ENCODE measurements at places on chromosomes 4 and X.

DNA sequence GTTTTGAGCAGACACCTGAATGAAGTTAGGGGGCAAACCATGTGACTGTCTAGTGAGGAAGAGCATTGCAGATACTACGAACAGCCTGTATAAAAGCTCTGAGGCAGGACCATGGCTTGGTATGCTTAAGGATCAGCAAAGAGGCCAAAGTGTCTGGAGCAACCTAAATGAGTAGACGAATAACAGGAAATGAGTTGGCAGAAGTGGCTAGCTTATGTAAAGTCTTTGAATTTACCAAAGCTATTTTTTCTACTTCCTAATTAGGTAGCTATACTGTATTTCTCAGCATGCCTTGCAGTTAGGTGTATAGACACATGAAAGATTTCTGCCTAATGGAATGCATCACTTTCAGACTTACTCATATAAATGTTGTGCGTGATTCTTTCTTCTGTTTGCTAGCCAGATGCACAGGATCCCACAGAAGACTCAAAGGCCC, 9.3 kb upstream of the GPRIN3 start:
- DNase-seq, result peak; percentile 40

- DNase-seq, result no peak
These were observed 200.3 kb downstream of the AASDH start for GRCh38 chr4:56186808-56187523.

DNA sequence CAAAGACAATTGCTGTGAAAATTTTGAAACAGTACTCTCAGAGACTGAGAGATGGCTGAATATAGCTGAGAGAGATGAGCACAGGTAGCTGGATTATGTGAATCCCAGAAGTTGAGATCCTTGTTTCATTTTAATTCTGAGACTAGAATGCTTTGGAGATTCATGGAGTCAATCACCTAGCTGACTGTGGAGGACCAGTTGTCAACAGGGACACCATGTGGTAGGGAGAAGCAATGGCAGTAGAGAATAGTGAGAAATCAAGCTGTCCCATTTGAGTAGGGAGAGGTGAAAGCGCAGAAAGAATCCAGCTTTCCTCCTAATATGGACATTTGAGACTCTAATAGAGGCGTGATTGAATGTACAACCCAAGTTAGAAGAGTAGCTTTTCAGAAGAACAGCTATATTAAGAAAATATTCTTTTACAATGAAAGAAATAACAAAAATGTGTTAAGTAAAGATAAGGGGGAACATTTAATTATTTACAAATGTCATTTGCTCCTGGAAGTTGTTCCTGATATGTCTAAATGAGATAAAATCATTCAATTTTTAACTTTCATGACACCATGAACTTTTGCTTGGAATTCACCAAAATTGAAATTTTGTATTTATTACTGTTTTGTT, 30.3 kb upstream of the GLRB start:
- no peak for DNase-seq

- DNase-seq, result no peak
These were observed 180.9 kb downstream of the DACH2 start for GRCh38 chrX:86329174-86329573.

DNA sequence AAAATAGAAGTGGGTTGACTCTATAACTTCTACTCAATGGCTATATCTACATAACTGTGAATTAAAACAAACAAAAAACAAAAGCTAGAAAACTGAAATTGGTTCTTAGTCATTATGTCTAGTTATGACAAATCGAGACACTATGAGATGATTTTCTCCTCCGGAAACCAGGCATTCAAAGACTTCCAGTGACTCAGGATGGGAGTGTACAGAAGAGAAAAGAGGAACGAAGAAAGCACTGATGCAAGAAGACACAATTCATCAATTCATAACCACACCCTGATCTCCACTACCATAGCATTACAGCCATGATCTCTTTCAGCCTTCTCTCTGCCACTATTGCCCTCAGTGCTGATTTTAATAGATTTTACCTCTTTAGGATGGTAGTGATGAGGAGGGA, 253.6 kb downstream of the CBLL2 start:
- DNase-seq, result peak; percentile 63

GRCh38 chr4:153064571-153064970, 128.4 kb downstream of the FHDC1 start:
- no peak for DNase-seq

GRCh38 chrX:38516196-38516774, 45.1 kb upstream of the TSPAN7 start:
- no peak for DNase-seq

- DNase-seq, result no peak
These were observed 717 bp downstream of the EDA start for GRCh38 chrX:69616457-69617203.

DNA sequence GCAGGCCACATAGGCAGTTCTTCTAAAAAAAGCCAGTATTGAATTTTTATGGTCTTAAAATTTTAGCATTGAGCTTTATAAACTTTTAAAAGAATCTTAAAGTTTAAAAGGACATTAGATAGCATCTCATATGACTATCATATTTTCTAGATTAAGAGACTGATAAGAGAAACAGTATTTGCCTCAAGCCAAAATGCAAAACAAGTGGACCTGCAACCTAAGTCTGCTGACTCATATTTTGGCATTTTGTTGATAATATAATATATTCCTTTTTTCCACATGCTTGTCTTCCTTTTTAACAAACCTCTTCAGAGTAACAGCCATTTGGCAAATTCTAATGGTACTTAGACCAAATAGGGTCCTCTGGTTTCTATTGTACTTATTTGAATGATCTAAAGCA, 328.5 kb upstream of the GALNTL6 start:
- DNase-seq, result no peak

DNA sequence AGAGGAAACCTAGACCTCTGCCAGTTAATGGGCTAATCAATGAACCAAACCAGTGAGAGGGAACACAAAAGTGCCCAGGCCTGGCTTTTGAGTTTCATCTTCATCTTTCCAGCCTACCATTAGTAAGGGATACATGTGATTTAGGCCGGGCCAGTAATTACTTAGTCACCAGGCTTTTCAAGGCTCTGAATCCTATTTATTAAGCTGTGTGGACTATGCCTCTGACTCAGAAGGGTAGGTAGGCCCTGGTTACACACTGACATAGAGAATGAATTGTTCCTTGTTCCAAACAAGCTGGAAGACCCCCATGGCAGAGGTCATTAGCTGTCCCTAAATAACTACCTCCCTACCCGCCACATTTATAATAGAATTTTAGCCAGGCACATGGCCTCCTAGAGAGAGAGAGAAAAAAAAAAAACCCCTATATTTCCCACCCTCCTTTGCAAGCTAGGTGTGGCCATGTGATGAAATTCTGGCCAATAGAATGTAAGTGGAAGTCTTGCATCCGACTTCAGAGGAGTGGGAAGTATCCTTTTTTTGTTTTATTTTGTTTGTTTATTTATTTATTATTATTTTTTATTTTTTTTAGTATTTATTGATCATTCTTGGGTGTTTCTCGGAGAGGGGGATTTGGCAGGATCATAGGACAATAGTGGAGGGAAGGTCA, 112.3 kb upstream of the BCOR start:
- no peak for DNase-seq

DNA sequence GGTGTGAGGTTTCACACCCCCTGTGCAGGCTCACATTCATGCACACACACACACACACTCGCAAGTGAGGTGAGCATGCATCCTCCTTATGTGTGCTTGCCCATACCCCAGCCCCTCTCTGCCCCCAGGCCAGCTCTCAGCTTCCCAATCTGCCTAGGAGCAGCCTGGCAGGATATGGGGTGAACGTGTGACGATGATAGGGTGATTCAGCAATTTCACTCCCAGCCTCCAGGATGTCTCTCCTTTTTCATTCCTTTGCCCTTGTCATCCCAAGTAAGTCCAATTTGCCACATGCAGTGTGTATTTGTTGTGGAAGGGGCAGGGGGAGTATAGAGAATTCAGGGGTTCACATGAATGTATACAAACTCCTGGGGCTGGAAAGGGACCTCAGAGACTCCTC, 7.2 kb downstream of the STARD8 start:
- no peak for DNase-seq
